SW480 (cell line): ENCODE measurements at places on chromosomes 11 and 22.

GRCh38 chr11:27413218-27413617 is 50.2 kb upstream of the CCDC34 start:
- DNase-seq: no peak

GRCh38 chr22:30714062-30714461 is 19.4 kb downstream of the OSBP2 start:
- no peak for DNase-seq

DNA sequence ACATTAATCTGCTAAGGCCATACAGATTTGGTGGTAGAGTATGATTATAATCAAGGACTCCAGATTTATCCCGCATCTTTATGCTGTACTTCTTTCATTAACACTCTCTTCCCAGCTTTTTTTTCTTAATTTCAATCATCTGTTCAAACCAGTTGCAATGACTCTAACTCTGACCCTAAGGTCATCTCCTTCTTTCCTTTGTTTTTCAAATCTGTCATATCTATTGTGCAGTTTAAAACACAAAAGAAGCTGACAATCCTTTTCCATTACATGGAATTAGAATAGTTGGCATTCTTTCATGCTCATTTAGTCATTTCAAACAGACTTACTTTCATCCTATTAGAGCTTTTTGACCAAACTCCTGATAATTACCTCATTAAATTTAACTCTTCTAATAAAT is 53.6 kb upstream of the GRM5 start:
- no peak for DNase-seq

DNA sequence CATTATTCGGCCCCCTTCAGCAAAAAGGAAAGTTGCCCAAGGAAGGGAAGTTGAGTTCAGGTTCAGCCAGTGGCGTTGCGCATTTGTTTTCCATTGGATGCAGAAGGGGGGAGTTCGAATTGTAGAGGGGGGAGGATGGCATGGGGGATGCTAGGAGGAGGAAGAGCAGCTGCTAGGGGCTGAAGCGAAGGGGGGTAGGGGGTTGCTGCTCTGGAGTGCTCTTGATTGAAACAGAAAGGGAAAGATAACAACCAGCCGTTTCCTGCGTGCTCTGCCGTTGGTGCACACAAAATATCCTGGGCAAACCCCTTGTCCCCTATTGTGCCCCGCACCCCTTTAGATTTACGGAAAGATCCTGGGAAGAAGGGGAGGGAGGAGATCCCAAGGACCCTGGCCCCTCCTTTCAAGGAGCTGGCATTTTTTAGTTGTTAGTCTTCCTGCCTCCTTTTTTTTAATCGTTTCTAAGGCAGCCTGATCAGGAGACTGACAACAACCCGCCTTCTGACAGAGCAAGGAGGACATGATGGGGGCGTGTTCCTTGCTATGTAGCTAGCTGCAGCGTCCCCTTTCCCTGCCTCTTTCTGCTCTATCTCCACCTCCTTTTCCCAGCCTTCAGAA is 2.1 kb downstream of the KMT2A start:
- DNase-seq: peak; percentile 17

GRCh38 chr22:45450921-45451651 is 37.6 kb downstream of the RIBC2 start:
- DNase-seq: no peak

GRCh38 chr11:11397781-11398180 is 44.7 kb upstream of the CSNK2A3 start:
- no peak for DNase-seq

DNA sequence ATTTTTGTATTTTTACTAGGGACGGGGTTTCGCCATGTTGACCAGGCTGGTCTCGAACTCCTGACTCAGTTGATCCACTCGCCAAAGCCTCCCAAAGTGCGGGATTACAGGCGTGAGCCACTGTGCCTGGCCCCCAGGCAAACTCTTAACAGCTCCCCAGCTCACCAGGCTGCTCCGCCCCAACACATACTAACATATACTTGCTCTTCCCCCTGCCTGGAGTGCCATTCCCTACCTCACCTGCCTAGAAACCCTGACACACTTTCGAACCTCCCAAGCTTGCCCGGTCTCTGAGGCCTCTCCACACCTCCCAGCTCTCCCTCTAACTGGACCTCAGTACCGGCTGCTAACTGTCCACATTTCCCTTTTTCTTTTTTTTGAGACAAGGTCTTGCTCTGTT is 8.5 kb downstream of the MAP4K2 start:
- no peak for DNase-seq

DNA sequence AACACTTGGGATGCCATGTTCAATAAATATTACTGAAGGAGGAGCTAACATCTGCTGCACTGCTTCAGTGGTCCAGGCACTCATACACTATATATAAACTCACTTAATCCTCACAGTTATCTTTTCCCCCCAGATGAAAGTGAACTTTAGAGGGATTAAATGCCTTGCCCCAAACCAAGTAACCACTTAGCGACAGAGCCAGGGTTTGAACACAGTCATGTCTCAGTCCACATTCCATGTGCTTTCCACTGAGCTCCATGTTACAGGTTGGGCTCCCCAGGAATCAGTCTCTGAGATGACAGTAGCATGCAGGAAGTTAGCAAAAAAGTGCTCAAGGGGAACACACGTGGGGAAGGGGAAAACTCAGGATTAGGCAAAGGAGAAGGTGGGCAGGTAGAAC is 59.3 kb downstream of the ENDOD1 start:
- no peak for DNase-seq

DNA sequence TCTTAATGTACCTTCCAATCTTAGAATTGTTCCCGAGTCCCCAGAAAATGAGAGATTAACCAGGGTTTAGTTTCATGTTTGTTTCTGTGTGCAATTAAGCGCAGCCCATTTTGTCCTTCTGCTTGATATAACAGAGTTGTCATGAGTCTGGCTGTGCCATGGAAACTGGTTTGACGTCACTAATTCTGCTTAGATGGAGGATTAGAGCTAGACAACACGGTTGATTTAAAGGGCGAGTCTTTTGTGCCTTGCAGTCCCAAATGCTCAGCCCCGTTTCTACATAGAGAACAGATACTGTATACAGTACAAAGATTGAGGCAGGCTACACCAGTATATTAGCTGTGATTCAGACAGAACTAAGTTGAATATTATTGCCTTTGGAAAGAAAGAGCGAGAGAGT is 45.5 kb upstream of the ALKBH3 start:
- no peak for DNase-seq

- no peak for DNase-seq
Measured at GRCh38 chr11:3667149-3668035, 3.8 kb downstream of the CHRNA10 start.

DNA sequence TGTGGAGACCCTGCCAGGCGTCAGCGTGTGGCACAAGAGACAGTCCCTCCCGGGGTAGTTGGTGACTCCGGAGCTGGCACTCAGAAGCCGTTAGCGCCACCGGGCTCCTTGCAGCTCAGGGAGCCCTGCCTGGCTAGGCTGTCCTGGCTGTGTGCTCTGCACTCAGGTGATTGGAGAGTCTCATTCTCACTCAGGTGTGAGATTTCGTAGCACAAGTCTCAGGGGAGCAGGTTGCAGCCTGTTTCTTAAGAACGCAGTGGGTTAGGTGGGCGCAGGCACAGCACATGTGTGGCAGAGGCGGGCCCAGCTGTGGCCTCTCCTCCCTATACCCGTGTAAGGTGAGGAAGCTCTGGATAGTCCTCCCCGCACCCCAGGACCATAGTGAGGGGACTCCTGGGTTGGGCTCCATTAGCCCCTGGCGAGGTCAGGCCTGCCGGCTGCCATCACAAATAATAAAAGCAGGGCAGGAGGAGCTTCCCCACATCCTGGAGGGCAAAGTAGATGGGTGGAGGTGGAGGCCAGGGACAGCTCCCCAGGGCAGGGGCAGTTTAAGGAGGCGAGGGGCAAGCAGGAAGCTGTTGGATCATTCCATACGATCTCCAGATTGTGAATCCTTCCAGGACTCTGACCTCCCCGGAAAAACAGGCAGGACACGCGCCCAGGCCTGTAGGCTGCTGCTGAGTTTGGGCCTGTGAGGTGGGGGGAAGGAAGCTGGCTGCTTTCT is 39.4 kb downstream of the SBF1 start:
- DNase-seq: no peak

DNA sequence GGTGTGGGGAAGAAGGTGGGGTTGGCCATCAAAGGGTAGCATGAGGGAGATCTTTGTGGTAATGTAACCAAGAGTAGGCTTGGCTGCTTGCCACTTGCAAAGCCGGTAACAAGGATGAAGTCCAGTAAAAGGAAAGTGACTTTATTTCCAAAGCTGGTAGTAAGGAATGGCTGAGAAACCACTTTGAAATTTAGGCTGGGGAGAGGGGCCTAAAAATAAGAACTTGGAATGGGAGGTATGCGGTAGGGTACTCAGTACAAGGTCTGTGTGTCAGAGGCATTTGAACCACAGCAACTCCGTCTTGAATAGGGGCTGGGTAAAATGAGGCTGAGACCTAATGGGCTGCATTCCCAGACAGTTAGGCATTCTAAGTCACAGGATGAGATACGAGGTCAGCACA is 216.0 kb upstream of the ISX start:
- DNase-seq: no peak
